ENCODE measurements at places on chromosomes 2 and 18.

GRCh38 chr2:70367722-70368323 lies 66.0 kb upstream of the FAM136A start:
- DNase-seq: no peak

DNA sequence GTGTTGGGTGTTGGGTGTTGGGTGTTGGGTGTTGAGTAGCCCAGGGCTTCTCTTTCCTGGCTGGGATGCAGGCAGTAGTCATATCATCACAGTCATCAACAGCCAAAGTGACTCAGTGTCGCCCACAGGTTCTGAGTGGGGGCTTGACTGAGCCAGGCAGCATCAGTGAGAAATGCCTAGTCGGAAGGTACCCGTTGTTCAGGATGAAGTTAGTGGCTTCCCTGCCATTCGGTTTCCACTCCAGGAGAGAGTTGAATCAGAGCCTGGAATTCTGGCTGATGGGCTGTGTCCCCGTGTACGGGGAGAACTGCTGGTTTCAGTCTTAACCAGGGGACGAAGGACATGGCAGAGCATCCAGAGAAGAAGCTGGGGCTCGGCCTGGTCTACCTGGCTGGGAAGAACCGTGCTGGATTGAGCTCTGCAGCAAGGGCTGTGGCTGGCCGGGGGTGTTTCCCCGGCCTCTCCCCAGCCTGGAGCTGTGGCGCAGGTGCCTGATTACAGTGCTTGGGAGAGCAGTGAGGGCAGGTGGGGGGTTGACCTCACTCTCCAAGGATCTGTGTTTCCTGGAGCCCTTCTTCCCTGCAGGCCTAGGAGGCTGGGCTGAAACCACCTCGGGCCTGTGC lies 49.4 kb downstream of the AGAP1 start:
- no peak for DNase-seq

GRCh38 chr18:60413944-60414547 lies 41.5 kb upstream of the MC4R start:
- no peak for DNase-seq

- DNase-seq: no peak
Measured at GRCh38 chr2:187438455-187438854, 9.6 kb downstream of the CALCRL start.

GRCh38 chr18:51425475-51425874 lies 228.0 kb upstream of the MEX3C start:
- DNase-seq: no peak

DNA sequence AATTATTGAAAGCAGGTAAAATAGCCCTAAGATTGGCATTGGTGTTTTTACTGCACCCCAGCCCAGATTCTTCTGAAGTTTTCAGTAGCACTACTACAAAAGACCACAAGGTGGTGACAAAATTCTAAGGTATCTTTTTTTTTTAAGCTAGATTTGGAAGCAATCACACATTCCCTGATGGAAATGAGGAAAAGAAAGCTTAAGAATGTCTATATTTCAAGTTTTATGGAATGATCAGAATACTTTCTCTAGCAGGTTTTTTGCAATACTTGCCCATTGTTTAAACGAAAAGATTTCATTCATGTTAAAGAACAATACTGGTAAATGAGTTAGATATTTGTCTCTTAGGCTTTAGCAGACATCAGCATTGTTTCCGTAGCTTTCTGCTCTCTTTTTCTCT lies 32.1 kb upstream of the ZNF638 start:
- no peak for DNase-seq

DNA sequence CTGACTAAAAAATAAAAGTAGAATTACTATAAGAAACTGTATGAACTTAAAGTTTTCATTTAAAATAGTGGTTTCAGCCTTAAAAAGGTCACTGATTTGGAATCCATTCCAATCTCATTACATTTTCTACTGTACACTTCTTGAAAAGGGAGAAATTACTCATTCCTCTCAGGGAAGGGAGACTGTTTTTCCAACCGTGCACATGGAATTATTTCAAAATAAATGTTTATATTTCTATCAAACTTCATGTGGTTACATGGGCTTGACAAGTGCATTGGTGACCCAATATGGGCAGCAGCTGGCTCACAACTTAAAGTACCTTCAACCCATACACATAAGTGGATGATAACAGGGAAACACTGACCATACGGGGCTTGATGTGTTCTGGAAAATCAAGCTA lies 324.5 kb upstream of the THUMPD2 start:
- no peak for DNase-seq

DNA sequence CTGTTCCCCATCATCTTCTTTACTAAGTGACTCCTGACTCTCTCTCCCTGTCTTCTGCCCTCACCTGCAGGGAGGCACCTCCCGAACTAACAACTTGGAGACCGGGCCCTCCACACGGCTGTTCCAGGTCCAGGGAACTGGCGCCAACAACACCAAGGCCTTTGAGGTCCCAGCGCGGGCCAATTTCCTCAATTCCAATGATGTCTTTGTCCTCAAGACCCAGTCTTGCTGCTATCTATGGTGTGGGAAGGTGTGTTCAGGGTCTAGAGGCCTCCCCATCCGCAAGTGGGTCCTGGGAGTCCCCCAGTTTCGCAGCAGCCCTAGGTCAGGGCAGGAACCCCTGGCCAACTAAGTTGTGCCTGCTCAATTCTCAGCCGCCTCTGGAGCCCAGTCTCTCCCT lies 15.5 kb downstream of the VIL1 start:
- no peak for DNase-seq

DNA sequence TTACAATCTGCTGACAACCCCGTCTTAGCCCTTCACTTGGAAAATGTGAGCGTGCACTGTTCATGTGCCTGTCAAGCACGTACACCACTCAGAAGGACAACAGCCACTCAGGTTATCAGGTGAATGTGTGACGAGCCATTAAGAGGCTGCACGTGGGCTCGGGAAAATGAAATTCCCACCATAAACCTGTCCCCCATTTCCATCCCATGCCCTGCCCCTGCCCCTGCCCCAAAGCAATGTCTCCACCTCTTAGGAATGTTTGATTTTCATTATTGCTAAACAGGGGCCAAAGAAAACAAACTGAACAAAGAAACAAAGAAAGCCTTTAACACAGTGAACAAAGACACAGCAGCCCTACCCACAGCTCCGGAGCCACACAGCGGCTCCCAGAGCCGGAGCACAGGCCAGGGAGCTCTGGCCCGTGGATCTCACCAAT lies 90.5 kb downstream of the TMEM18 start:
- DNase-seq: no peak

- DNase-seq: no peak
Measured at GRCh38 chr2:11752906-11753305, 6.5 kb downstream of the LPIN1 start.

DNA sequence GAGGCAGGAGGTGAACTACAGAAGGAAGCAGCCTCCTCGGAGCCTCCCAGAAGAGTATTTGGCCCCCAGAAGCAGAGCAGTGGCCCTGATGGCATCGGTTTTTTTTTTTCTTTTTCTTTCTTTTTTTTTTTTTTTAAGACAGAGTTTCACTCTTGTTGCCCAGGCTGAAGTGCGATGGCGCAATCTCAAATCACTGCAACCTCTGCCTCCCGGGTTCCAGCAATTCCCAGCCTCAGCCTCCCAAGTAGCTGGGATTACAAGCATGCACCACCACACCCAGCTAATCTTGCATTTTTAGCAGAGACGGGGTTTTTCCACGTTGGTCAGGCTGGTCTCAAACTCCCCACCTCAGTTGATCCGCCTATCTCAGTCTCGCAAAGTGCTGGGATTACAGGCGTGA lies 34.8 kb upstream of the NCKAP5 start:
- DNase-seq: no peak

DNA sequence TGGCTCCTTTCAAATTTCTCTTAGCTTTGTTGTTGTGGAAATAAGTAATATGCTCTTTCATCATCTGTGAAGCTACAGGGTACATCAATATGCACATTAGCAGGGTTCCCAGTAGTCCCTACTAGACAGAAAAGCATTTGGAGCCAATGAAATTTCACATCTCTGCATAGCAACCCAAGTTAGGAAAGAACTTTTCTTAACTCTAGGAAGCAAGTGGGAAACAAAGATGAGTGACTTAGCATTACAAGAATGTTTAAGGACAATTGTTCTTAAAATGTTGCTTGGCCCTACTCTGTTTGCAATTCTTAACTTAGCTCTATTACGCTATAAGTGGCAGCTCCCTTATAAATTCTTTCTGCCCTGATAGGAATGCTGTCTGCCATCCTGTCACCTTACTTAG lies 39.6 kb downstream of the ZEB2 start:
- no peak for DNase-seq

DNA sequence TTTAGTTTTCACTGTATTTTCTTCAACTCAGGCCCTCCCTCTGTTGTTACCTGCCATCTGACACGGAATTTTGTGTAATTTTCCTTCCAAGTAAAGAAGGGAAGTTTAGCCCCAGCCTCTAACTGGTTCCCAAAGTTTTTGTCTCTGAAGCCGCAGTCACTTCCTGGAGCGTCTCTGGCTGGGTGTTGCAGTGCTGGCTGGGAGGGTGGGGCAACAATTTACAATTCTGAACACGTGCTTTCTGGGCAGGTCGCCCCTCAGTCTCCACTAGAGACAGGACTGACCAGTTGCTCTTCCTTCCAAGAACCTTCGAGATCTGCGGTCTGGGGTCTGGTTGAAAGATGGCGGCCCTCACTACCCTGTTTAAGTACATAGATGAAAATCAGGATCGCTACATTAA lies 3.5 kb downstream of the CNDP2 start:
- DNase-seq: peak; percentile 73

- DNase-seq: no peak
Measured at GRCh38 chr2:158228943-158229508, 127.3 kb downstream of the UPP2 start.

DNA sequence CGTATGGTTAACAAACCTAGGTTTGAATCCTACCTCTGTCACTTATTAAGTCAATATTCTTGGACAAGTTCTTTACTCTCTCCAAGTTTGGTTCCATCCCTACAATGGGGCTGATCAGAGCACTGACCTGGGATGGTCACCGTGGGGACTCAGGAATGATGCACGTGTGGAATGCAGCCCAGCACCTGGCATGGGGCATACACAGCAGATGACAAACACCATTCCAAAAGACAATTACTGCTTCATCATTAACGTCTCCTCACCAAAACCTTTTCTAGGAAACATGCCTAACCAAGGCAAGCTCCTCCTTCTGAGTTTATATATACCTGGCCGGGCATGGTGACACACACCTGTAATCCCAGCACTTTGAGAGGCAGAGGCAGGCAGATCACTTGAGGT lies 532.9 kb upstream of the ID2 start:
- no peak for DNase-seq

DNA sequence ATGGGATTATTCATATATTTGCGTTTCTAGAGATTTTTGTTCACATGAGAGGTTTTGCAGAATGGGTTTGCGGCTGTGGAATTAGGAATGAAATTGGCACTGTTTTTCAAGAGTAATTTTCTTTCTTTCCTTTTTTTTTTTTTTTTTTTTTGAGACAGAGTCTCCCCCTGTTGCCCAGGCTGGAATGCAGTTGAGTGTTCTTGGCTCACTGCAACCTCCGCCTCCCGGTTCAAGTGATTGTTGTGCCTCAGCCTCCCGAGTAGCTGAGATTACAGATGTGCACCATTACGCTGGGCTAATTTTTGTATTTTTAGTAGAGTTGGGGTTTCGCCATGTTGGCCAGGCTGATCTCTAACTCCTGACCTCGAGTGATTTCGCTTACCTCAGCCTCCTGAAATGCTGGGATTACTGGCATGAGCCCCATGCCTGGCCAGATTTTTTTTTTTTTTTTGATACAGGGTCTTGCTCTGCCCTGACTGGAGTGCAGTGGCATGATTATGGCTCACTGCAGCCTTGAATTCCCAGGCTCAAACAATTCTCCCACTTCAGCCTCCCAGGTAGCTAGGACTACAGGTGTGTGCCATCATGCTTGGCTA lies 65.3 kb downstream of the MIB1 start:
- DNase-seq: no peak

GRCh38 chr2:154700136-154700535 lies 1.6 kb downstream of the KCNJ3 start:
- no peak for DNase-seq

DNA sequence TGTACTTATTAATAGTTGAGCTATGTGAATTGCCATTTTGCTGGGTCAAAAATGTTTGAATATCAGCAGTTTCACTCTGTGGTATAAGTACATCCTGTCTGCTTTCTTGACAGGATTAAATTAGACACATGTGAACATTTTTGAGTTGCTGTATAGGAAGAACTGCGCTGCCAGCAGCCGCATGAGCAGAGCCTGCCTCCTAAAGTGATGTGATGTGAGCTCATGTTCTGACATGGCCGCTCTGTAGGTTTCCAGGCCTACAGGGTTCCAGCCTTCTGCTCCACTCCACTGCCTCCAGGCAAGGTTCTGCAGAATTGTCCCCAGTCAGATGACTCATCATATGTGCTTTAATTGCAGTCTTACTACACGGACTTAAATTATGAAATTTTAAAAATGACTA lies 119.7 kb upstream of the NFATC1 start:
- DNase-seq: no peak

DNA sequence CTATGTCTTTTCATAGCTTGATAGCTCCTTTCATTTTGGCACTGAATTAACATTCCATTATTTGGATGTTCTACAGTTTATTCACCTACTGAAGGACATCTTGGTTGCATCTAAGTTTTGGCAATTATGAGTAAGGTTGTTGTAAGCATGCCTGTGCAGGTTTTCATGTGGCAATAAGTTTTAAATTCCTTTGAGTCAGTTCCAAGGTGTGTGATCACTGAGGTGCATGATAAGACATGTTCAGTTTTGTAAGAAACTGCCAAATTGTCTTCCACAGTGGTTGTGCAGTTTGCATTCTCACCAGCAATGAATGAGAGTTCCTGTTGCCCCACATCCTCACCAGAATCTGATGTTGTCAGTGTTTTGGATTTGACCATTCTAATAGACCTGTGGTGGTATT lies 24.2 kb downstream of the XDH start:
- no peak for DNase-seq

DNA sequence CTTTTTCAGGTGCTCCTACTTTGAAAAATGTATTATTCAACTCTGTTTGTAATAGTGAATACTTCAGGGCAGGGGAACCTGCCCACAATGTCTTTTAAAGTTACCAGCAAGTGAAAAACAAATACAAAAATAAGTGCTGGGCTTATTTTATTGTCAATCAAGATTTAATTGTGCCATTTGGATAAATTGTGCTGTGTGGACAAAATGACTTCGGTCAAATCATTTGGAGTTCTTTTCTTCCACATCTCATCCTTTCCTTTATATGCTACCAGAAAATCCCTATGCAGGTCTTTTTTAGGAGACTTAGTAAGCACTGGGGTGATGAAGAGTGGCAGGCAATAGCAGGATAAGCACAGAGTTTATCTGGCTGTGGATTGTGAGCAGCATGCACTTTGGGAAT lies 63.9 kb downstream of the NYAP2 start:
- DNase-seq: no peak

GRCh38 chr2:31420936-31421335 lies 6.4 kb upstream of the XDH start:
- no peak for DNase-seq

- no peak for DNase-seq
Measured at GRCh38 chr18:7512348-7512747, 54.8 kb upstream of the PTPRM start.

DNA sequence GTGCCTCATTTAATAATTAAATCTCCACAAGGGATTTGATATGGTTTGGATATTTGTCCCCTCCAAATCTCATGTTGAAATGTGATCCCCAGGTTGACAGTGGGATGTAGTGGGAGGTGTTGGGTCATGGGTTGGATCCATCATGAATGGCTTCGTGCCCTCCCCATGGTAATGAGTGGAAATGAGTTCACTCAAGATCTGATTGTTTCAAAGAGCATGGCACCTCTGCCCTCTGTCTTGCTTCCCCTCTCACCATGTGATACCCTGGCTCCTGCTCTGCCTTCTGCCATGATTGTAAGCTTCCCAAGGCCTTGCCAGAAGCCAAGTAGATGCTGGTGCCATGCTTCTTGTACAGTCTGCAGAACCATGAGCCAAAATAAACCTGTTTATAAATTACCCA lies 15.0 kb upstream of the RAB27B start:
- DNase-seq: no peak

Measured in C1 segment of cervical spinal cord (tissue), 14 donors.